Activated T-cell treated with anti-CD3 and anti-CD28 coated beads for 1 hour (primary cell): ENCODE measurements at places on chromosomes 16 and 17.

- DNase-seq: no peak
Measured at GRCh38 chr17:2241823-2242222, 61.8 kb downstream of the SMG6 start.

DNA sequence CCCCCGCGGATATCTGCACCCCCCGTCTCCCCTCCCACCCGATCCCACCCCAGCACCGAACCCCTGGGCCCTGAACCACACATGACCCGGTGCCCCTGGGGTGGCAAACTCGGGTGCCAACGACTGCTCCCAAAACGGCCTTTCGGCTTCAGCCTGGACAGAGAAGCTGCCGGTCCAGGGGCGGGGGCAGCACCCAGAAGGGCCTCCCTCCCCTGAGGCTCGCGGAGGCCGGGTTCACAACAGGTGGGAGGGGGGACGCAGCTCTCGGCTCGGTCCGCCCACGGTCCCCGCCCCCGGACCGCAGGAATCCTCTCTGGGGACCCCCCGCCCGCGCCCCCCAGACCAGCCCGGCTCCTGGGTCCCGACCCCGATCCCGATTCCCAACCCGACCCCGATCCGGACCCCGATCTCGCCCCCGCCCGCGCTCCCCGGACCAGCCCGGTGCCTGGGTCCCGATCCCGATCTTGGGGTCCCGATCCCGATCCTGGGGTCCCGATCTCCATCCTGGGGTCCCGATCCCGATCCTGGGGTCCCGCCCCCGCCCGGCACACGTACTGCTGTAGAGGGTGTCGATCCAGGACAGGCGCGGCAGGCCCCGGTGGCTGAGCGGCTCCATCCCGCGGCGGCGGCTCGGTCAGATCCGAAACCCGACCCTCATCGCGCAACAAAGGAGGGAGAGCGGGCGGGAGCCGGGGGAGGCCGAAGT, 516 bp downstream of the ABR start:
- no peak for DNase-seq

DNA sequence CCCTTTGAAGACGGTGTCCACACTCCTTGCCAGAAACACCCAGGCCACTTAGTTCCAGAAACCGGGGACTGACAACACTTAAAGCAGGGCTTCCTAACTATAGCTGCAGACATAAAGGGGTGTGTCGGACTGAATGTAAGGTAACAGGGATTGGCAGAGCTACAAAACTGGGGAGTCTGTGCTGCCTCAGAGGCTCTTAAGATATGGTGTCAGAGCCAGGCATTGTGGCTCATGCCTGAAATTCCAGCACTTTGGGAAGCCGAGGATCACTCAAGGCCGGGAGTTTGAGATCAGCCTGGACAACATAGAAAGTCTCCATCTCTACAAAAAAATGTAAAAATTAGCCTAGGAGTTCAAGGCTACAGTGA, 14.2 kb upstream of the NLRC3 start:
- DNase-seq: no peak

GRCh38 chr17:72730077-72730476, 362.4 kb downstream of the SLC39A11 start:
- no peak for DNase-seq

DNA sequence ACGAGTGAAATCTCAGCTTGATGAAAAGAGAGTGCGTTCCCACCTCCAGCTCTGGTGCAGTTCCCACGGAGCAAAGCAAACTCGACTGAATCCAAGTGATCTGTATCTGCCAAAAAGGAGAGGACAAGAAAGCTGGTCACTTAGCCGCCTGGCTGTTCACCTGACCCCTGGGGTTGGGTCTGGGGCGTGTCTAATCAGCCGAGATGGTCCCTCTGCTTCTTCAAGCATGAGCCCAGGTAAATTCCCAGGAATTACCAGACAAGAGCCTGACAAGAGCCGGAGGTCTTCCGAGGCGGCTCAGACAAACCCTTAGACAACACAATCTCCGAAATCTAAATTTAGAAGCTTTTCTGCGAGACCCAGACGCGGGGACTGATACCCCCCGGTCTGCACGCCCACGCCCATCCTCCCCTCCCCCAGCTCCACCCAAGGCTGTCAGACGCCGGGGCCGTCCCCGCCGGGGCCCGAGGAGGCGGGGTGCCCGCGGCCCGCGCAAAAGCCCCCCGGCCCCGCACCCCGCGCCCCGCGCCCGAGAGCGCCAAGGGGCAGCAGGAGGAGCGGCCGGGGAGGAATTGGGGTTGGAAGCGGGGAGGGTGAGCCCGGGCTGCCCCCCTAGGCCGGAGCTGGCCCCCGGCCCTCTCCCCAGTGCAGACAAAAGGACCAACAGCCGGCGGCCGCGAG, 674 bp downstream of the ZNF821 start:
- peak; percentile 44 for DNase-seq

- DNase-seq: no peak
Measured at GRCh38 chr17:37391146-37391545, 15.4 kb downstream of the C17orf78 start.

GRCh38 chr16:54942353-54942943, 11.8 kb downstream of the IRX5 start:
- no peak for DNase-seq

GRCh38 chr17:78475211-78475610, 96.8 kb downstream of the PGS1 start:
- DNase-seq: no peak

DNA sequence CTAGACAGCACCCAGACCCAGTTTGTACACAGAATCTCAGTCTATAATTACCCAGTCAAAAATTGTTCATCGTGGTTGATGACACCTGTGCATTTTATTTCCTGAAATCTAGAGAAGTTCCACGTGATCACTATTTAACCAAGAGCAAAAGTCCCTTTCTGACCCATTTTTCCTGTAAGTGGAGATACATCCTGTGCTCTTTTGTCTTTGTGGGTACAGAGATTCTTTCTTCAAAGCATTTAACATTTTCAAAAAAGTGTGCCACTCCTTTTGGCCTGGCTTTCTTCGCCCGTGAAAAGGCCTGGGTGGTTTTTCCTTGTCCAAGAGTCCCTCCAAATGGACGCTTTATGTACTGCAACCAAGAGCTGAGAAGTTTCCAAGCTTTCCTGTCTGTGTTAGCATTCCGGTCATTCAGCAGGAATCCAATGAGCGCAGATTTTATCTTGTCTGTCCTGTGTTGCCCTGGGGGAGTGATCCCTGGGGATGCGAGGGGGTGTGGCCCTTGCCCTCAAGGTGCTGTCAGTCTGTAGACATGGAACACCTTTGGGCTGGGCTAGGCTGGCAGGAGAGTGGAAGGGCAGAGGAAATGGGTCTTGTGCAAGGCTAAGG, 161.1 kb upstream of the CACNG5 start:
- DNase-seq: peak; percentile 29

GRCh38 chr17:46782250-46782953, 36.1 kb downstream of the WNT3 start:
- no peak for DNase-seq

DNA sequence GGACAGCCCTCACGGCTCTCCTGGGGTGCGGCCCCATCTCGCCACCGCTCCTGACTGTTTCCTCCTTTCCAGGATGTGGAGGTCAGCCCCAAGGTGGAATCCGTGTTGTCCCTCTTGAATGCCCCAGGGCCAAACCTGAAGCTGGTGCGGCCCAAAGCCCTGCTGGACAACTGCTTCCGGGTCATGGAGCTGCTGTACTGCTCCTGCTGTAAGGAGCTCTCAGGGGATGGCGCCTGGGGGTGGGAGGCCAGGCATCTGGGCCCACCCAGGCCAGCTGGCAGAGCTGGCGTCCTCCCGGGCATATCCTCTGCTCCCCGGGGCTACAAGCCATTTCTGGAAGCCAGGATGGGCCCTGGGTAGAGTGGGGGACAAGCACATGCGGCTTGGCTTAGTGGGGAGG, 13.2 kb downstream of the IL34 start:
- DNase-seq: no peak

GRCh38 chr16:55012793-55013192, 82.1 kb downstream of the IRX5 start:
- no peak for DNase-seq

DNA sequence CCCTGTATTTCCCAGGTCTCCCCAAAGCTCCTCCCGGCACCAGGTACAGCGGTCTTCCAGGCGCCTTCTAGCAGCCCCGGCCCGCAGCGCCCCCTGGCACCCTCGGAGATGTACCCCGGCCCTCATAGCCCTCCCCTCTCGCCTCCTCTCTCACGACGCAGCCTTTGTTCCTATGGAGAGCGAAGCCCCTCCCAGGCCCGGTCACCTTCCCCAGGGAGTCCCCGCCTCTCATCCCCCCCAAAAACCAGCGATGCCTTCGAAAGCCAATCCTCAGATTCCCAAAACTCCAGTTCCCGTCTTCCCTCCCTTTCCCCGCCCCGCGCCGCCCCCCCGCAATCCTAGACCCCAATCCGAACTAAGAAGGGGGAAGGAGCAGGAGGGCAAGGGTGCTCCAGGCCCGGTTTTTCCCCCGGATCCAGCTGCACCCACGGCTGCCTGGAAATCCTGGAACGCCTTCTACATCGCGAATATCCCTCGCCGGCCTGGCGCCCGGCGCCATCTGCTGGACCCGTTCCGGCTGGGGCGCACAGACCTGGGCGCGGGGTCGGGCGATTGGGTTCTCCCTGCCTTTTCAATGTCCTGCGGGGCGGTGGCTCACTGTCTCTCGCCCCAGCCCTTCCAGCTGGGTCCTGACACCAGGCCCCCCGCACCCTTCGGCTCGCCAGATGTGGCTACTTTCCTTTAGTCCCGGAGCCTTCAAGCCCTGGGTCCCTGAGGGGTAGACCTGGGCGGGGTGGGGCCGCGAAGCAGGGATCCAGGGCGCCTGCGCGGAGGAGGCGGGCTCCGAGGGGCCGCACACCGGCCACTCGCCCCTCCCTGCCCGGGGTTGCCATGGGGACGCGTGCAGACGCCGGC, at the start of gene DNAH2:
Gene DNAH2 (plus strand): TSS at position 844 of the 855 bp plus-strand sequence. CDS start 1,991 bp downstream, outside the sequence.
- DNase-seq: no peak
